ENCODE measurements at places on chromosomes 12 and 14.

GRCh38 chr12:793711-794110 lies 41.3 kb downstream of the WNK1 start:
- no peak for DNase-seq

DNA sequence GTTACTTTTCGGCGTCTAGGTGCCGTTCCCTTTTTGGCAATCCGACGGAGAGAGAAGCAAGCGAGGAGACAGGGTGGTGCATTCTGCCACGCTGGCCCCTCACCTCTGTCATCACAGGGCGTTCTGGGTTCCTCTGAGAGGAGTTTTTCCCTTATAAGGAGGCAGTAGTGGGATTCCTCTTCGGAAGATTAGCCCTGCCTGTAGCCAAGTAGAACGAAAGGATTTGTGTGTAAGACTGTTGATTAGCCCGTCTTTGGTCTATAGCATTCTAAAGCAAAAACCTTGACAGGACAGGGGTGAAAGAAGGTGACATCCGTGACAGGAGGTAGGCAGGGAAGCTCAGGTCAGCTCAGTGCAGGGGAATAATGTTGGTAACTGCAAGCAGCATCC lies 9.1 kb upstream of the NEMF start:
- DNase-seq, result peak; percentile 54

DNA sequence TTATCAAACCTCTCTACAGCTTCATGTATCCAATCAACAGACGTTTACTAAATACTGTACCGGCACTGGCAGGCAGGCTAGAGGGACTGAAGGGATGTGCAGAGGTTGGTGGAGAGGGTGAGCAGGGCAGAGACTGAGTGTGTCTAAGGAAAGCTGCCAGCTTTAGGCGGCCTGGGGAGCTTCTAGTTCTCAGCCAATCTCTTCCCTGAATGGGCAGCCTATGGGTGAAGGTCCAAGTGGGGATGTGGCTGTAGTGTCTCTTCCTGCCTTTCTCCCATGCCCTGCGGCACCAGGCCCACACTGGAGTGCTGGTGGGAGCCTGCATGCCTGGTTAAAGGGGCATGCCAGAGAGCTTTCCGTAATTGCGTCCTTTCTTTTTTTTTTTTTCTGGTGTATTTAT lies 239.8 kb downstream of the CACNA1C start:
- DNase-seq, result no peak

DNA sequence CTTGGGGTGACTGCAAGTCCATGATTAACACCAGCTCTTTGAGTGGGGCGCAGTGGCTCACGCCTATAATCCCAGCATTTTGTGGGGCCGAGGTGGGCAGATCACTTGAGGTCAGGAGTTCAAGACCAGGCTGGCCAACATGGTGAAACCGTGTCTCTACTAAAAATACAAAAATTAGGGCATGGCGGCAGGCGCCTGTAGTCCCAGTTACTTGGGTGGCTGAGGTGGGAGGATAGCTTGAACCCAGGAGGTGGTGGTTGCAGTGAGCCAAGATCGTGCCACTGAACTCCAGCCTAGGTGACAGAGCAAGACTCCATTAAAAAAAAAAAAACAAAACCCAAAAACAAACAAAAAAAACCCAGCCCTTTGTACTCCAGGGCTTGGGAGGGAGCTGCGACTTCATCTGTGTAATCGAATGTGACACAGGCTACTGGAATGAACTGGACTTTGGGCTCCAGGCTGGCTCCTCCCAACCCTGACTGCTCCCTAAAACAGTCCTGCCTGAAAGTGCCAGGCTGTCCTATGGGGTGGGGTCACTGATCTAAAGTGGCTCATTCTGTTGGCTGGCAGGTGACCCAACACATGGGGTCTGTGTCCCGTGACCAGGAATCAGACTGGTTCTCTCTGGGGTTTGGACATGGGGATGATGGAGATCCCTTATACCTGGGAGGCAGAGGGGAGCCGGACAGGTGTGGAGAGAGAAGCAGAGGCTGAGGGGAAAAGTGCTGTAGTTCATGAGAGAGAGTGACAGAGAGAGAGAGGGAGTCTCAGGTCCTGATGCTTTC lies 9.3 kb upstream of the C12orf43 start:
- DNase-seq, result no peak

- peak; percentile 87 for DNase-seq
Observed at GRCh38 chr12:92961949-92962348, 32.9 kb upstream of the EEA1 start.

DNA sequence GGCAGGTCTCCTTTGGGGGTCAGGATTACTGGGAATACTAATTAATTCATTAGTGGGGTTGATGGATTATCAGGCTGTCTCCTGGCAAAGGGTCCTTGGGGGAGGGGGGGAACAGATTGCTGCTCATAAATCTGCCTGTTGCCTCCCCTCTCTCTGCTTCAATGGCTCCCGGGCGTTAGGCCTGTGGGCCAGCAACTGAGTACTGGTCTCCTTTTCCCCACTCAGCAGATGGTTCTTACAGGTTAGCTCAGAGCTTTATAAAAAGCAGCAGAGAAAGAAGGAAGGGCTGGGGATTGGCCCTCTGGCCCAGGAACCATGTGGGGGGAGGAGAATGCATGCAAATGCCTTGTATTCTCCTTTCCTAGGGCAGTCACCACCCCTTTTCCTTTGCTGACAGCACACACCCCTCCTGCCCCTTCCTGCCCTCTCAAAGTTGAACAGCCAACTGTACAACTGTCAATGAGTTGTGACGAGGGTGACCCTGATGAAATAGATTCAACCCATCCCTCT lies 2.3 kb upstream of the NEUROD4 start:
- DNase-seq, result no peak

GRCh38 chr14:98960617-98961013 lies 311.4 kb downstream of the BCL11B start:
- no peak for DNase-seq

- no peak for DNase-seq
Observed at GRCh38 chr12:100138803-100139098, 3.9 kb downstream of the BLTP3B start.

GRCh38 chr12:92235703-92236472 lies 90.2 kb upstream of the BTG1 start:
- DNase-seq, result no peak

DNA sequence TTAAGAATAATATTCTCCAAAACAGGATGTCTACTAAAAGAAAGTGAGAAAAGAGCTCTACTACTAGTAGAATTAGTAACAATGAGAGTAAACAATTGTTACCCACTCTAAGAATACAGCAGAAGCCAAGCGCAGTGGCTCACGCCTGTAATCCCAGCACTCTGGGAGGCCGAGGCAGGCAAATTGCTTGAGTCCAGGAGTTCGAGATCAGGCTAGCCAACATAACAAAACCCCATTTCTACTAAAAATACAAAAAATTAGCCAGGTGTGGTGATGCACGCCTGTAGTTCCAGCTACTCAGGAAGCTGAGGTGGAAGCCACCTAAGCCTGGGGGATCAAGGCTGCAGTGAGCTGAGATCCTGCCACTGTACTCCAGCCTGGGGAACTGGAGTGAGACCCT lies 4.7 kb downstream of the DNAJC14 start:
- no peak for DNase-seq

- peak; percentile 38 for DNase-seq
Observed at GRCh38 chr14:21084998-21085853, 13.2 kb downstream of the ZNF219 start.

- no peak for DNase-seq
Observed at GRCh38 chr12:110281549-110282299, 677 bp downstream of the ATP2A2 start.

DNA sequence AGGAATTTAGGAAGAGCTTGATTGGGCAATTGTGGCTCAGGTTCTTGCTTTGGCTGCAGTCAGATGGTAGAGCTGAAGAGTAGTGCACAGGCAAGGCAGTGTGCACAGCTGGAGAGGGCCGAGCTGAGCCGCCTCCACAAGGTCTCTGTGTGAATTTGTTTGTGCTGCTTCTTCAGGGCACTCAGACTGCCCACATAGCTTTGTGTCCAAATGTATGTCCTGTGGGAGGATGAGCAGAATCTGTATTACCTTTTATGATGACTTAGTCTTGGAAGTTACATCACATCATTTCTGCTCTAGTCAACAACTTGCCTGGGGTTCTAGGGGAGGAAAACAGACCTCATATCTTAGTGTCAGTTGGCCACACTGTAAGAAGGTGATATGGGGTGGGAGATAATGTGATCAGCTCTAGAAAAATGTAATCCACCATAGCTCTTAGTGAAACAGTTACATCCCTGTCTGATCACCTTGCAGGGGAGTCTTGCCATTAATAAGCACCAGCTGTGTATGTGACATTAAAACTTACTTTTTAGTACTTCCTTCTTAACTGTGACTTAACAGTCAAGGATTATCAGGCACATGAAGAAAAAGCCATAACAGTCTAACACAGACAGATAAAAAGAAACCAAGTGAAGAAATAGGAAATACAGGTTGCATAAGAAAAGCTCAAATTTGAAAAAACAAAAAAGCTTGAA lies 53.4 kb downstream of the RCOR1 start:
- no peak for DNase-seq

DNA sequence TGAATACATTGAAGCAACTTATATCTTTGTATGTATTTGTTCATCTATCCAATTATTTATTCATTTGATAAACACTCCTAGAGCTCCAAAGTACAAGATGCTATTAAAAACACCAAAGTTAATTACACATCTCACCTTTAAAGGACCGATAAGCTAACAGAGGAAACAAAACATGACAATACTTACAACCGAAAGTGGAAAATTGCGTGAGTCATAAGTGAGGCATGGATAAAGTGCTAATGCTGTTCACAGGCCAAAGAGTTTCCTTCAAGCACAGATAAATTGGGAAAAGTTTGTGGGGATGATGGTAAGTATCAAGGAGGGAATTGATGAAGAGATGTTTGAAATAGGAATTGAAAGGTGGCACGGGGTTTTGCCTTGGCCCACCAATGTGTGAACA lies 172.8 kb upstream of the KITLG start:
- peak; percentile 47 for DNase-seq

DNA sequence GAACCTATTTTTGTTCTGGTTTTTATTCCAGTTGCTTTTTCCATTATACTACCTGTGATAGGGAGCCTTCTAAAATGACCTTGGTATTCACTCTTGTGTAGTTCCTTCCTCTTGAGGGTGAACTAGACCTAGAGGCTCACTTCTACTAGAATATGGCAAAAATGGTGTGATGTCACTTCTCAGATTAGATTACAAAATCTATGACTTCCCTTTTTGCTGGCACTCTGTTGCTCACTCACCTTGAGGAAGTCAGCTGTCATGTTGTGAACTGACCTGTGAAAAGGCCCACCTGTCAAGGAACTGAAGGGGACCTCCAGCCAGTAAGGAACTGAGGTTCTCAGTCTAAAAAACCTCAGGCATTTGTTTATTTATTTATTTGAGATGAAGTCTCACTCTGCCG lies 5.7 kb downstream of the MIPOL1 start:
- DNase-seq, result no peak

- no peak for DNase-seq
Observed at GRCh38 chr12:24360907-24361306, 411.4 kb upstream of the SOX5 start.

DNA sequence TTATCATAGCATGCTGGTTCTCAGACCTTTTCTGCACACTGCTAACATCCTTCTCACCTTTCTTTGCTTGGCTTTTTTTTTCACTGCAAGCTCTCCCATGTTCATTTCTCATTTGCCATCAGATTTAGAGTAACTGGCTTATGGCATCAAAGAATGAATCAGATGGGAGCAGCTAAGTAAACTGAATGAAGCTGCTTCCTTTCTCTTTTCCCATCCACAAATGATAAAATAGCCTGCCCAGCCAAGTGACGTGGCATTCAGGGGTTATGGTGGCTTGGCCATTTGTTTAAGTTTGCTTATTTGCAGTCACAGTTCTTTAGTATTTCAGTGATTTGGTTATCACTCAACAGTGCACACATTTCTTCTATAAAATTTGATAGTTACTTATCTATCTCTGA lies 708.6 kb downstream of the DIO2 start:
- no peak for DNase-seq

Data from A172 (cell line).